Glutamatergic neuron (in vitro differentiated cells): ENCODE measurements at places on chromosomes 16 and 17.

DNA sequence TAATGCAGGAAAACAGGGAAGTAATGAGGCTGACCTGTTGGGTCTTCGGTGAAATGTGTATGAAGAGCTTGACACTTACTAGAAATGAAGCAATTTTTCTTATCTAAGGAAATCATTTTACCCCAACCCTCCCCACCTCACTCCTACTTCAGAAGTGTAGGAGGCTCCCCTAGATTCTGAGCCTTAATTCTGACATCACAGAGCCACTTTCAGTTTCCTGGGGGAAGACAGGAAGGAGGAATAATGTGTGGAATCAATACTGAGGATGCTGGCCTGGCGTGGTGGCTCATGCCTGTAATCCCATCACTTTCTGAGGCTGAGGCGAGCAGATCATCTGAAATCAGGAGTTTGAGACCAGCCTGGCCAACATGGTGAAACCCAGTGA is 20.3 kb downstream of the FBRS start:
- no peak for DNase-seq

GRCh38 chr16:85675251-85675874 is 13.4 kb downstream of the GINS2 start:
- DNase-seq = no peak

DNA sequence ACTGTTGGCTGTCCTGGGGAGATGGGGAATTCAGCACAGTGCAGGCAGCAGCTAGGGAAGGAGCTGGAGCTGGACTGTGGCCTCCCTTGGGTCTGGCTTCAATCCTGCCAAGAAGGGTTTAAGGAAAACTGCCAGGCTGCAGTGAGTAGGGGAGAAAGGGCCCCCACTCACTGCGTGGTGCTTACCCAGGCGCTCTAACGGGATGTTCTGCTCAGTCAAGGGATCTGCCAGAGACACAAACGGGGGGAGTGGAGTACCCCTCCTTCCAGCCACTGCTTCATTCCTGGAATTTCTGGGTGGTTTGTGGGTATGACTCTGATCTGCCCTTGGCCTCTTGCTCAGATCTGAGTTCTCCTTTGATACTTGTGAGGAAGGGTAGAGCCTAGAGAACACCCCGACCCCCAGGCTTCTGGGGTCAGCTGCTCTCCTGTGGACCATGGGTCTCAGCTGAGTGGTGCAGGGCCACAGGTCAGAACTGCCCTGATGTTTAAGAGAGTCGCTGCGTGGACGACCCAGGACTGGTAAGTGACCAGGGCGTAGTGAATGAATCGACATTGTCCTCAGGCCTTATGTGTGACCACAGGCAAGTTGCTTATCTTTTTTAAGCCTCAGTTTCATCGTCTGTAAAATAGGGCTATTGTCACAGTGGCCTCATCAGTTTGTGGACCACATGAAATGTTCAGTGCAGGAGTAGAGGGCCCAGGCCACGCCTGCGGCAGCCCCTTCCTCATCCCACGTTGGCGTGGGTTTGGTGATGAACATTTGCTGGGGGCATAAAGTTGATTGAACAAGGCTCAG is 9.6 kb downstream of the CRISPLD2 start:
- DNase-seq = no peak

DNA sequence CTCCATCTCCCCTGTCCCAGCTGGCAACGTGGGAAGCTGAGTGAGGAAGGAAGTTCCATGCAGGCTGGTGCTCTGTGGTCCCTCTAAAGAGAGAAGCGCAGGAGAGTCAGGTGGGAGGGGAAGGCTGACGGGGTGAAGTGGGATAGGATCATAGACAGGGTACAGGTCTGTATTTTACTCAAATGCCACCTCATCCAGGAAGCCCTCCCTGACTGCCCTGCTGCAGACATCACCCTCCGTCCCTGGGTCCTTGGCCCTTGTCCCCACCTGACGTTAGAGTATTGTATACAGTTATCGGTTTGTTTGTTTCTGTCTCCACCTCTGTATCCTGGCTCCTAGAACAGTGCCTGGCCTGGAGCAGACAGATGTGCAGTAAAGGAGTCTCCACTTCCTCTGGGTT is 11.7 kb downstream of the CANT1 start:
- DNase-seq = no peak

GRCh38 chr17:36791942-36792475 is 145.3 kb upstream of the LHX1 start:
- no peak for DNase-seq

GRCh38 chr16:64809876-64810629 is 311.8 kb downstream of the CDH11 start:
- DNase-seq = no peak

GRCh38 chr17:46873941-46874645 is 22.7 kb downstream of the WNT9B start:
- no peak for DNase-seq

DNA sequence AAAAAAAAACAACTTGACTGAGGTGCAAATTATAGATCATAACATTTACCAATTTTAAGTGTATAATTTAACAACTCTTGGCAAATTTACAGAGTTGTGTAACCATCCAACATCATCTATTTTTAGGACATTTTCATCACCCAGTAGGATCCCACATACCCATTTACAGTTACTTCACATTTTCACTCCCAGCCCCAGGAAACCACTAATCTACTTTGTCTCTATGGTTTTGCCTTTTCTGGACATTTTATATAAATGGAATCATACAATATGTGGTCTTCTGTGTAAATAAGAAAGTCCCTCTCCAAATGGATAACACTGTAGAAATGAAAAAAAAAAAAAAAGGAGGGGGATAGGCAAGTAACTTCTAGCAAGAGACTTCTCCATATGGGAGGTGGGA is 26.1 kb upstream of the XYLT1 start:
- no peak for DNase-seq

DNA sequence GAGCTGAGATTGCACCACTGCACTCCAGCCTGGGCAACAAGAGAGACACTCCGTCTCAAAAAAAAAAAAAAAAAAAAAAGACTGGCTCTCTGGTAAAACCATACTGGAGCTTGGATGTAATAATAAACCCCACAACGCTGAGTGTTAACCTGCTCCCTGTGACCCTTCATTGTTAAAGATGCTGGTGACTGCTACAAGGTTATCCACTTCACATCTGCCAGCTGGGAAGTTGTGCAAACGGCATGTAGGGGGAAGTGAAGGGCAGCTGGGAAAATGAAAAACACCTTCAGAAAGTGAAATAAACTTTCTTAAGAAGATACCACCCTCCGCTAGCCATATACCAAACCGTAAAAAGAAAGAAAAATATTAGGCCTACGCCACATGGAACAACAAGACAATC is 131.0 kb upstream of the NUDT7 start:
- no peak for DNase-seq

- no peak for DNase-seq
Measured at GRCh38 chr17:40511136-40511535, 9.7 kb upstream of the TNS4 start.

DNA sequence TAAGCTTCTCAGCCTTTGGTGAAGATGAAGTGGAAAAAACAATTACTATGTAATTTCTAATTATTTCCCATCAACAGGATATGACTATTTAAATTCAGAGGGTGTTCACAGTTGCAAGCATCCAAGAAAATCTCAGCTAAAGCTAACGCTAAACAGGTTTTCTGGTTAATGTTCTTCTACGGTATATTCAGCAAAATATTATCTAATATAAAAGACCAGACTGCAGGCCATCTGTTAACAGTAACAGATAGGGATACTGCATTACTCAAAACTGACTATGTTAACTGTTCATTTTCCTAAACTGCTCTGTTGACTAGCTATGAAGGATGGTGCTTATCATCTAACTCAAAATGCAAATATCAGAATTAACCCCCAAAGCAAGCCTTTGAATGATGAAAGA is 32.8 kb downstream of the GLG1 start:
- DNase-seq = no peak

GRCh38 chr17:66903781-66904180 is 60.7 kb upstream of the CACNG4 start:
- no peak for DNase-seq

DNA sequence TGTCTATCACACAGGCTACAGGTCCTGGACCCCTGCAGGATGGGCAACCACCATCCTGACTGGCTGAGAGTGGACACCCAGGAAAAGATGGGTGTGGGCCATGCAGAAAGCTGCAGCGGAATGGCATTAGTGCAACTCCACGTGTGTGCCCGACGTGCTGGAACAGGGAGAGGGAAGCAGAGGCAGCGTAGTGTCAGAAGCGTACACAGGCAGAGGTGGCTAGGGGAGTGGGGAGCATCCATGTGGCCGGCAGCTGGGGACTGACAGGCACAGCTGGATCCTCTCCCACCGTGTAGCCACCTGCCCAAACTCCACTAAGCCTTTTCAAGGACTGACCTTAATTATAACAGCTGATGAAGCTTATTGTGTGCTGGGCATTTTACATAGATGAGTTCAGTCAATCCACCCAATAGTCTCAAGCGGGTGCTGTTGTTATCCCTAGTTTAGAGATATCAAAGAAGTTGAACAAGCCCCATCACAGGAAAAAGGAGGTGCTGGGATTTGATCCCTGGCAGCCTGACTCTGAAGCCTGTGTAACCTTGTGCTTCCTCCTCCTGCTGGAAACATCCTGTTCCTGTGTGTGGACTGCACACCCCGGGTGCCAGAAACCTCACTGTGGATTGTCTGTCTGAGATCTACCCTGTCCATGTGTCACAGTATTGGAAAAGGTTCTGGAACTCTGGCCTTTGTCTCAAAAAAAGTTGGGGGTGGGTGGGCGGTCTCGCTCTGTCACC is 114.0 kb downstream of the PRKCA start:
- no peak for DNase-seq

- DNase-seq = no peak
Measured at GRCh38 chr17:79793924-79794304, 3.0 kb downstream of the CBX8 start.

- DNase-seq = no peak
Measured at GRCh38 chr17:4206962-4207361, 56.8 kb downstream of the ANKFY1 start.

DNA sequence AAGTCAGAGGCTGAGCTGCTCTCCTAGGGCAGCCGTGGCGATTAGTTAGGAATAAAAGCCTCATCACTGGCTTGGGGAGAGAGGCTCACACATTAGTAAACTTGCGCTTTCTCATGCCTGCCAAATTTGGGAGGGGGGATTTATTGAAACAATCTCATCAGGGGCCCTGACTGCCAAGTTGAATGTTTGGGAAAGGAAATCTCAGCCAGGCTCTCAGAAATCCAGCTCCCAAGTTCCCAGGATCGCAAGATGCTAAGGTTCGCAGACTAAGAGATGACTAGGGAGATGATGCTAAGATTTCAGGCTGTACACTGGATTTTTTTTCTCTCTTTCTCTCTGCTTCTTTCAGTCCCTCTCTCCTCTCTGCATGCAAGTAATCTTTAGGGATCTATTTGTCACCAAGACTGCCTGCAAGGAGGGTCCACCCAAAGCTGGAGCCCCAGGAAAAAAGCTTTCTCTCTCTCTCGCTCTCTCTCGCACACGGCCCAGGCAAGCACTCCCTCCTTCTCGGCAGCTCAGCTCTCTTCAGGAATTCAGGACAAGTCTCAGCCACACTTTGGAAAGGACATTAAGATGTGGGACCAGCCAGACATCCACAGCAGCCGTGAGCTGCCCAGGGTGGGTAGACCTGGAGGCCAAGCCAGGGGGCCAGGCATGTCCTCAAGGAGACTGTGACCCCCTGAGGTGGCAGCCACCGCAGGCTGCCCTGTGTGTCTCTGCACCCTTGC is 1.4 kb downstream of the GPR139 start:
- no peak for DNase-seq

DNA sequence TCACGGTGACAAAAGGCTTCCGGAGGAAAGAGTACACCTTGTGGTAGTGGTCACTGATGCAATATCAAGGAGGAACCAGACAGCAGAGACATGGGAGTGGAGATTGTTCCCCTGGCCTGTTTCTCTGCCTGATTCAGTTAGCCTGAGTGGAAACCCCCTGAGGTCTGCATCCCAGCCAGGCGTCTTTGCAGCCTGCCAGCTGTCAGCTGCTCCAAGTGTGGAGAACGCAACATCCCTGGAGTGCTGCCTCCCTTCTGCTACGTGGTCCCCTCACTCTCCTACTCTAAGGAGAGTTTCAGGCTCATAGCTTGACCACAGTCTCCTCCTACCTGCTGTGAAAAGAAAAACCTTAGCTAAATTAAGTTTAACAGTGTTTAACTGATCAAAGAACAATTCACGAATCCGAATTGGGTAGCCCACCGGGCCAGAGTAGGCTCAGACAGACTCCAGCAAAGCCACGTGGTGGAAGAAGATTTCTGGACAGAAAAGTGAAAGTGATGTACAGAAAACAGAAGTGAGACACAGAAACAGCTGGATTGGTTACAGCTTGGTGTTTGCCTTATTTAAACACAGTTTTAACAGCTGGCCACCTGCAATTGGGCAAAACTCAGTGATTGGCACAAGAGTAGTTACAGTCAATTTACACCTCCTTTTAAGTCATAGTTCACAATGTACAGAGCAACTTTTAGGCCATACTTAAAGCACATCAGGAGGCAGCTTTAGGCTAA is 188.6 kb downstream of the DNAH9 start:
- peak; percentile 29 for DNase-seq

DNA sequence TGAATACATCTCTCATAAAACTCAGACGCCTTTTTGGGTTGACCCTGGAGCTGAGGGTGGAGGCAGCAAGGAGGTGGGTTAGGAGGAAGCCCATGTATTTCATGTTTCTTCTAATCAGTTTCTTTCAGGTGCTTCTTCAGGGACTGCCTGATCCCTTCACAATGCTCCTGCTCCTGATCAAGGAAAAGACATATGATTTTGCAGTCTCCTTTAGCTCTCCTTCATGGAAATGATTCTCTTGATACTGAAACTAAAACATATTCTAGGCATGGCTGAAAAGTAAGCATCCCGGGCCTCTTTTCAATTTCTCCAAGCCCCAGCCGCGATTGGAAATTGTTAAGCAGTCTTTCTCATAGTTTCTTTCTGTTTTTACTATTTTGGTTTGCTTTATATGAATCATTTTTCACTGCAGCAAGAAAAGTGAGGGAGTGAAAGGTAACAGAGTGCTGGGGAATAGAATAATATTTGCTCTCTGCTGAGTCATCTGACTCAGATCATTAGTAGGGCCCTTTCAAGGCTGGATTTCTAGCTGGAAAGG is 730.7 kb downstream of the CDH11 start:
- no peak for DNase-seq
